ENCODE measurements at places on chromosomes 6 and 20.

DNA sequence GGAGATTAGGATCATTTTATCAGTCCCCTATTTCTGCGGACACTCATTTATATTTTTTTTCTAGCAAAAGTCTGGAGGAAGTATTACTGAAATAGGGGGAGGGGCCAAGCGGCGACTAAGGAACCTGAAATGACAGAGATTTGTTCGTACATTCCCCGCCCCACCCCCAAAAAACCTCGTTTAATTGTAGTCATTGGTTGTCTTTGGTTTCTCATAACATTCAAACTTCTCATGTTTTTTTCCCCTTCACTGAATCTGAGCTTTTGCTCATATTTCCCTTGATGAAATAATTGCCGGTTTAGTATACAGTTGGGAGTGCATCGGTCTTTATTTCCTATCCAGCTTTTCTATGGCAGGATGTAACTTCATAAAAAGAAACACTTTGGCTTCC lies 768 bp upstream of the FYN start:
- DNase-seq: no peak

DNA sequence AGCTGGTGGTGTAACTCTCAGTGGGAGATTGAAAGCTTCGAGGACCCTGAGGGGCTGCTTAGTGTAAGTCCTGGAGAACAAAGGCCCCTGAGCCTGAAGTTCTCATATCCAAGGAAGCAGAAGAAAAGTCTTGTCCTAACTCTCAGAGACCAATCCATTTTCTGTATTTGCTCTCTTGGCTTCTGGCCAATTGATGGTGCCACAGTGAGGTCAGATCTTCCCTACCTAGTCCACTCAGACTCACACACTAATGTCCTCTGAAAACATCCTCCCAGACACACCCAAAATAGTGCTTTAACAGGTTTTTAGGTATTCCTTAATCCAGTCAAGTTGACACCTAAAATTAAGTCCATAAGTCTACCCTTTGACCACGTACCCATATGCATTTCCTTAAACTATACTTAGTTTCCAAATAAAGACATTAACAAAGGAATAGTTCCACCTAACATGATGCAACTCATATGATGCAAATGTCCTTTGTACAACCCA lies 29.4 kb downstream of the ZNF292 start:
- no peak for DNase-seq

DNA sequence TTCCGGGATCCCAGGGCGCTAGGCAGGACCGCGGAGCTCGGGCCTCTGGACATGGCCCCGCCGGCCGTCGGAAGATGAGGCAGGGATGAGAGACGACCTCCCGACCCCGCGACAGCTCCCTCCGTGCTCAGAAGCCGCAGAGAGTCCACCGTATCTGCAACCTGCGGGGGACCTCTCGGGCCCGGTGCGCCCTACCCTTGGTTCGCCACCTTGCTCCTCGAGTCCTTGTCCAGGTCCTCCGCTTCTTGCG lies 301 bp downstream of the PPP1R3D start:
- no peak for DNase-seq

DNA sequence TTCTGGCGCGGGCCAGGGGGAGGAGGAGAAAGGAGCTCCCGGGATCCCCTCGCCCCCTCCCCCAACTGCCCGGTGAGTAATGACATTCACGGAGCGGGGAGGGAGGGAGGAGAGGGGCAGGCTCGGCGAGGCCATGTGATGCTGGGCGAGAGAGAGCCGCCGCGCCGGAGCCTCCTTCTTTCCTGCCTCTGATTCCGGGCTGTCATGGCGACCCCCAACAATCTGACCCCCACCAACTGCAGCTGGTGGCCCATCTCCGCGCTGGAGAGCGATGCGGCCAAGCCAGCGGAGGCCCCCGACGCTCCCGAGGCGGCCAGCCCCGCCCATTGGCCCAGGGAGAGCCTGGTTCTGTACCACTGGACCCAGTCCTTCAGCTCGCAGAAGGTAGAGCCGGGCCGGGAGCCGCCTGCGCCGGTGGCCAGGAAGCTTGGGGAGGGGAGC lies at the start of gene GDAP1L1:
Gene GDAP1L1, plus strand, starts transcription at position 178 of the 441 bp plus-strand sequence. Its CDS starts 27 bp downstream, at position 205.
- DNase-seq: no peak

DNA sequence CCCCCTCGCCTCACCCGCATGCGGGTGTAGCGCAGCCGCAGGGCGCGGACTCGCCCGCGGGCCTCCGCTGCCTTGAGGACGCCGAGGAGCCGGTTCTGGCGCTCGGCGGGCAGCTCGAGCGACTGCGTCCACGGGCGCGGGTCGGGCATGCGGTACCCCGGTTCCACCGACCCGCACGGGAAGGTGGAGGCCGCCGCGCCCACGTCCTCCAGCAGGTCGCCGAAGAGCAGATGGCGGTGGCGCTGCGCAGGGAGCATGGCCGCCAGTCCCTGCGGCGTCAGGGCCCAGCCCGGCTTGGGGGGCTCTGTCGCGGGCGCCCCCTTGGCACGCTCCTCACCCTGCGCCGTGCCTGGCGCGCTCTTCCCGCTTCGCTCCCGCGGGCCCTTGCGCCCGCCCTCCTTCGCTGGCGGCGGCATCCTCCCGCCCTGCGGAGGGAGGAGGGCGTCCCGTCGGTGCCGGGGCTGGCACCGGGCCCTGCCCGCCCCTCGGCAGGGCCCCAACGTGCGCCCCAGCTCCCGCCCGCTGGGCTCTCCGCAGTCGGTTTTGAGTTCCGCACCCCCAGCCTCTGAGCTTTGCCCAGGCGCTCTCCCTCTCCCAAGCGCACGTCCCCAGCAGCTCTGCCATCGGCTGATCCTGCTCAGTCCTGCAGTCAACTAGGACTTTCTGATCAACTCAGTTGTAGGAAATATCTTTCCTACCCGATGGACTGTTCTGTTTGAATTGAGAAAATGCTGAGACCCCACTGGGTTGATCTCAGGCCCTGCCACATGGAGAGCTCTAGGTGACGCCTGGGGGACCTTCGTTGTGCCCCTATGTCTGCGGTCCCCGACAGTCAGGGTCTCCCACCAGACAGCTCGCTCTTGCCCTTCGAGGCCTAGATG lies at the start of gene LKAAEAR1:
Gene LKAAEAR1, minus strand, starts transcription at position 595 of the 881 bp plus-strand sequence. Its CDS starts 179 bp downstream, at position 416.
- no peak for DNase-seq

DNA sequence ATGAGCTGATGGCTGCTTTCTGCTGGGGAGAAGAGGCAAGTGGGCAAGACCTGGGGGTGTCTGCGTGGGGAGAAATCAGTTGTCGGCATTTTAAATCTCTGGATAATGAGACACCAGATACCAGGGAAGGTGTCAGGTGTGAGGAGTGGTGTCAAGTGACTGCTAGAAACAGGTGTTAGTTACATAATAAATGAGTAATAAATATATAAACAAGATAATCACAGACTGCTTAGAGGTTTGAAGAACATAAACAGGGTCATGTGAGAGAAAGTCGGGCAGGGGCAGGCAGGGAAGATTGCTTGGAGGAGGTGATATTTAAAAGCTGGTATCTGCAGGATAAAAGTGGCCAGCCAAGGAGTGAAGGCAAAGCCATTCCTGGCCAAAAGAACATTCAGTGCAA lies 87.2 kb upstream of the RIN2 start:
- no peak for DNase-seq
